ENCODE measurements at places on chromosomes 7 and 10. TPM values are rescaled to one million over a fixed set of nuclear protein-coding genes. Genes with fewer than 3 reads are reported as not detected.

DNA sequence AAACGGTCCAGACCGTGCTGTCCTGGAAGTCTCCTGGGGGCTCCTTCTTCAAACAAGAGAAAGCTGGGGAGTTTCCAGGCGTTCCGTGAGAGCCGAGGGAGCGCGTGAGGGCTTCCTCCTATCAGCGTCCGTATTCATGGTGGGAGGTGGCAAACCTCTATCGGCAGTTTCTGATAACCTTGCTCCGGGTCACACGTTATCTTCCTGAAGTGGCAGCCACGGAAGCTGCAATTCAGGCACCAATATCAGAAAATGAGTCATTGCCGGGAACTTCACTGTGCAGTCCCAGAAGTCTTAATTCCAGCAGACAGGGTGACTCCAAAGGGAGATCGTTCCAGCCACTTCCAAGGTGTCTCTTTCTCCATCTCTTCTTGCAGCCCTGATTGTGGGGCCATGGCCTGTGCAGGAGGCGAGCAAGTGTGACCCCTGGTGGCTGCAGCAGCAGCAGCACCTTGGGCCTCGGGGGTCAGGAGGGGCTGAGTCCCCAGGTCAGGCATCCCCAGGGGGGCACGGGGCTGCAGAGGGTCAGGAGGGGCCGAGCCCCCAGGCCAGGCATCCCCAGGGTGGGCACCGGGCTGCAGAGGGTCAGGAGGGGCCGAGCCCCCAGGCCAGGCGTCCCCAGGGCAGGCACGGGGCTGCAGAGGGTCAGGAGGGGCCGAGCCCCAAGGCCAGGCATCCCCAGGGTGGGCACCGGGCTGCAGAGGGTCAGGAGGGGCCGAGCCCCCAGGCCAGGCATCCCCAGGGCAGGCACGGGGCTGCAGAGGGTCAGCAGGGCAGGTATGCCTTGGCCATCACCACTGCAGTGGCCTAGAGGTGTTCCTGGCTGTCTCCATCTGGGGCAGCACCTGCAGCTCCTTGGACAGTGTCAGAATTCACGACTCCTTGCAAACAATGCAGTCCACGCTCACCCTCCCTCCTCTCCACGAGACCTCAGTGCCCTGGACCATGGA is 538.7 kb downstream of the DNAJB6 start:
- peak; percentile 3 for DNase-seq

DNA sequence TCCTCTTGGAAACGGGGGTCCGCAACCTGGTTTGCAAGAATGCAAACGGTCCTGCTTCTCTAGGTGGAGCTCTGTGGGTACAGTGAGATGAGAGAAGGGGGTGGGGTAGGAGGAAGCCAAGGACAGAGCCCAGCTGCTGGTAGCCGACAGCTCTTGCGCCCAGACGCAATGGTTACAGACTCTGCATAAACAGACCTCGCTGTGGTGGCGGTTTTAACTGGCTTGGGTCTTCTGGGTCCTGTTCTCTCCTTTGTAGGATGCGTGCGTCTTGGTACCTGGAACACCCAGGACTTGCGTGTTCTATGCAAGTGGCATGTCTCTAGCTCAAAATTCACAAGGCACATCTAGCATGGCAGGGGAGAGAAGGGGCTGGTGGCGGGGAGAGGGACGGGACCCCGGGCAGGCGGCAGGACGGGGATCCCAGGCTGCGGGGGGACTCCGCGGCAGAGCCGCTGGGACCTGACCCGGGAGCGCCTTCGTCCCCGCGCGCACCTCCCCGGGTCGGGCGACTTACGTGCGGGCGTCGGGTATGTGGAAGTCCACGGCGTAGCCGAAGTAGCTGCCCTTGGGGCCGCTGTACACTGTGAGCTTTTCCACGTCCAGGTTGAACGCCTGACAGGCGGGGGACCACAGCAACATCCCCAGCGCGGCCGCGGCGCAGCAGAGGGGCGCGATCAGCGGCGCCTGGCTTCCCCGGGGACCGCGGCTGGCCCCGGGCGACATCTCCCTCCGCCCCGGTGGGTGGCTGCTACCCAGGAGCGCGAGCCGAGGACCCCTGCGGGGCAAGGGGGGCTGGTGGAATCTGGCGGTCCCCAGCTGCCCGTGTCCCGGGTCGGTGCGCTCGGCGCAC is 448 bp downstream of the ITGA8 start:
- DNase-seq = no peak

The FAS gene
- total RNA-seq = 11.5 TPM

The ELFN1 gene
- total RNA-seq = not detected

The AGR2 gene
- not detected for total RNA-seq

DNA sequence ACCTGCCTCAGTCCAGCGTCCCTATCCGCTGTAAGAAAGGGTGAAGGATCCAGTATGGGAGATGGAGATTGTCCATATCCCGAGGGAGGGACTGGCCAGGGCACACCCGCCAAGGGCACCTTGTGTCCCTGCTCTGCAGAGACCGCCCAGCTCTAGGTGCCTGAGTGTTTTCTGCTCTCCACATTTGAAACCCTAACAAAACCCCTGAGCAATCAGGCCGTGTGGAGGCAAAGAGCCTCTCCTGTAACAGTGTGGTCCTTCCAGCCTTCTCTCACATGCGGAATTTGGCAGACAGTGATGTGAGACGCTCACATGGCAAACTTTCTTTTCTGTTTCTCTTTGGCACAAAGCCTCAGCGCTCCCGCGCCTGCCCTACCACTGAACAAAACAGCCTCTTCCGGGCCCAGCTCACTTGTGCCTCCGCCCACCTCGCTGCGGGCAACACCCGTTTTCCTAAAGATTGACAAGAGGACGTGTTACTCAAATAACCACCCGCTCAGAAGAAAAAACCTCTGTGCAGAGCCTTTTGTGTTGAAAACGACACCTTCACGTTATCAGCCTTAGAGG is 514.8 kb downstream of the DNAJB6 start:
- DNase-seq = peak; percentile 11

- no peak for DNase-seq
These were observed 447.1 kb downstream of the MDFIC start for GRCh38 chr7:115368998-115369397.

The IL15RA gene
- 26.3 TPM for total RNA-seq

GRCh38 chr10:132336064-132336746 is 4.2 kb downstream of the LRRC27 start:
- no peak for DNase-seq

DNA sequence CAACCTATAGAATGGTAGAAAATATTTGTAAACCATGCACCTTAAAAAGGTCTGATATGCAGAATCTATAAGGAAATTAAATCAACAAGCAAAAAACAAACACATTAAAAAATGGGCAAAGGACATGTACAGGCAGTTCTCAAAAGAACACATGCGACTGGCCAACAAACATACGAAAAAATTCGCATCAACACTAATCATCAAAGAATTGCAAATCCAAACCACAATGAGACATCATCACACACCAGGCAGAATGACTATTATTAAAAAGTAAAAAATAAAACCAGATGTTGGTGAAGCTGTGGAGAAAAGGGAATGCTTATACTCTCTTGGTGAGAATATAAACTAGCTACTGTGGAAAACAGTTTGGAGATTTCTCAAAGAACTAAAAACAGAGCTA is 33.2 kb downstream of the TMEM229A start:
- DNase-seq = no peak

- peak; percentile 11 for DNase-seq
These were observed 40.5 kb upstream of the SAMD8 start for GRCh38 chr10:75070961-75071428.

The SPAM1 gene
- not detected for total RNA-seq

The NUTM2E gene
- total RNA-seq = 0.05 TPM

The ABCB1 gene
- 5.6 TPM for total RNA-seq

The HOXA7 gene
- 3.7 TPM for total RNA-seq

DNA sequence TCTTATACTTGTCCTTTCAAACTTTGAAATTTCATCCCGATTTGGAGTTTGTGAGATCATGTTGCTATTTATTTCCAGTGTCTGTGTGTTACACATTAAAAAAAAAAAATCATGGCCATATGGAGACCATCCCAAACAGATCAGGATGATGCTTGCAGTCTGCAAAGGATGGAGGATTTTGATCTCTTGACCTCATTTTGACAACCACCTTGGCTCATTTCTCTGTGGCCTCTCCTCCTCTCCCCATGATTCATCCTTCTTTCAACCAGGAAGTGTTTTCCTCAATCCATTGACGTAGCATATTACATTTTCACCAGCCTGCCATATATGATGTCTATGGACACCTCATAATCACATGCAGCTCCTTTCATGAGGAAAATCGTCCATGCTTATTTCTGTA is 68.9 kb upstream of the INSYN2A start:
- DNase-seq = no peak

The CPED1 gene
- total RNA-seq = 15.8 TPM

DNA sequence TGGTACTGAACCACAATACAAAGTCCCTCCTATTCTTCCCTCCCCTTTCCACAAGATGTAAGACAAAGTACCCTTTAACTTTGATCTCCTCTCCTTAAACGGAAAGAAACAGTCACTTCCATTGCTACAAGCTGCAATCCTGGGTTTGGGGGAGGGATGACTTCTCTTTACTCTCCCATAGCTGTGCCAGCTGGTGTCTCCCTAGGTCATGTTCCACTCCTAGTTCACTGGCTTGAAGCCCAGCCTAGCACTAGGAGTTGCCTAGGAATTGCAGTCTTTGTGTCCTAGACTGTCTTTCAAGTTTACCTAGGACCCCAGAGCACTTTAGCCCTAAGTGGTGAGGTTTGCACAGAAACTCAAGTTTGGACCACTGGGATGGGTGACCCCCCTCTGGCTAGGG is 311.1 kb downstream of the HPSE2 start:
- DNase-seq = no peak

GRCh38 chr10:13844651-13845050 is 257.9 kb downstream of the PRPF18 start:
- DNase-seq = no peak

DNA sequence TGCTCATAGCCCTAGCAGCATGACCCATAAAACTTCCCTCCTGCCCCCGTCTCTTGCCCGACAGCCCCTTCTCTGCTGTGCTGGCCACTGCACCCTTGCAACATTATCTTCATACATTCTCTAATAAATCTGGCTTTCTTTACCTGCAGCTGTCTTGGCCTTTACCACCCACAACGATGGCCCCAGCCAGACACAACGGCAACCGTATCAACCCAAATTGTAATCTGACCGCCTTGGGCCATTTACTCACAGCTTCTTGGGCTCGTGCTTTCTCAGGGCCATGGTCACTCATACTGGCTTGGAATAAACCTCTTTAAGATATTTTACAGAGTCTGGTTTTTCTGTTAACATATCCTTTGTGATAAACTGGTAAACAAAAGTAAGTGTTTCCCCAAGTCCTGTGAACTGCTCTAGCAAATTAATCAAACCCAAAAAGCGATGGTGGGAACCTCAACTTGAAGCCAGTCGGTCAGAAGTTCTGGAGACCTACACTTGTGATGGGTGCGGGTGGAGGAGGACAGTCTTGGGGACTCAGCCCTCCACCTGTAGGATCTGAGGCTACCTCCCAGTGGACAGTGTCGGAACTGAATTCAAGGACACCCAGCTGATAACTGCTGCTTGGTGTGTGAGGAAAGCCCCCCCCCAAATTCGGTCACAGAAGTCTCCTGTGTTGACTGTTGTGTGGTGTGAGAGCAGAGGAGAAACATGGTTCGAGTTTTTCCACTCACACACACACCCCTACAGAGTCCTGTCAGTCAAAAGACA is 87.6 kb upstream of the ATP6V0A4 start:
- no peak for DNase-seq

DNA sequence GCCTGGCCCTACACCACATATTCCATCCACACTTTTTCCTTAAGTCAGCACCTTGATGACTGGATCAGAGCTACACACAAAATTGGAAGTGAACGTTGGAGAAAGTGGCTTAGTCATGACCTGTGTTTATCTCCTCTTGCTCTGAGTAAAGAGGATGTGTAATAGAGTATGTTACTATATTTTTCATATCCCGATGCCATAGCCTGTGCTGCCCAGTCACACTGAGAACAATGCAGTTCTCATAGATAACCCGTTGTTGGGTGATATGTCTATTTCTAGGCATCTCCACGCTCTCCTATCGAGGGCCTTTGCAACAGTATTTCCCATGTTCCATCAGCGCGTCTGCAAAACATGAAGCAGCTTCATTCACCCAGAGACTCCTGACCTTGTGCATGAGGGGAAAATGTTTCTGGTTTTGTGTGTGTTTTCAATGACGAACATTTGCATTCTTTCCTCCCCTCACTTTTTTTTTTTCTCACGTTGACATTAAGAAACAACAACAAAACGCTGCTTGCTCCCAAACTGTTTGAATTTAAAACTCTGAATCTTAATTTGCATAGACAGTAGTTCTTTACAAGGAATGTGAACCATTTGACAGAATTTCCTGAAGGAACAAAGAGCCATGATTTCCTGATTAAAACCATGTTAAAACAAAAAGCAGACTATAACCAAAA is 43.4 kb downstream of the GRK5 start:
- DNase-seq = peak; percentile 92

GRCh38 chr10:118892255-118892654 is 137.3 kb upstream of the NANOS1 start:
- no peak for DNase-seq

GRCh38 chr10:122287570-122287969 is 16.5 kb downstream of the BTBD16 start:
- no peak for DNase-seq

The C10orf67 gene
- 0.05 TPM for total RNA-seq

The GRM3 gene
- not detected for total RNA-seq

DNA sequence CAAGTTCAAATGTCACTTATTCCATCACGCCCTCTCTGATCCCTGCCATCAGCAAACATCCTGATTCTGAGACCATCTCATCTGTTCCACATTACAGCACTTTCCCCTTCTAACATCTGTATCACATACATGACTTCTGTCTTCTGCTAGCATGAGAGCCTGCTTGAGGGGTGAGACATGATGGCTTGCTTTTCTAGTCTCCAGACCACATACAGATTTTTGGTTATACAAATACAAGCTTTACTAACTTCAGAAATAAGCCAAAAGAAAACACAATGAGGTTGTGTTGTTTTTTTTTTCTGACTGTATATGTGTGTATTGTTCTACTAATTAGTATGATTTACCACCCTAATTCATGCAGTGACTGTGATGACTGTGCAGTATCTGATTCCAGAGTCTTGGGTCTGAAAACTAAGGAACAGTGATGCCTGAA is 34.3 kb downstream of the NAPEPLD start:
- DNase-seq = no peak

Data from M059J (cell line).